ENCODE measurements at places on chromosomes 1 and 21.

- DNase-seq: no peak
Observed at GRCh38 chr1:186102107-186102506, 272.9 kb downstream of the TPR start.

DNA sequence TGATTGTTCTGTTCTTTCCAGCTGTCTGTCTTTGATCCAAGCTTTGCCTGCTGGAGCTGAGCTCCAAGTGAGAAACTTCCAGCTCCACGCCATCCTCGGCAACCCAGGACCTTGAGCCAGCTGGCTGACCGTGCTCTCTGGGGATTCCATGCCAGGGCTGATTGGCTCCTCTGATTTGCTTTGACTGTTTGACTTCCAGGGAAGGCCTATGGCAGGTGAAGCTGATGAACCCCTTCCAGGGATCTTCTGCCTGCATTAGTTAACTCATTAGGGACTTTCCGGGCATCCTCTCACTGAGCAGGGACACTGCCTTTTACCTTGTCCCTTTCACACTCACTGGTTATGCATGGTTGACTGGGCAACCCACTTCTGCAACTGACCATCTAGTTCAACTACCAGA, 406.1 kb downstream of the RPS6KC1 start:
- DNase-seq: no peak

DNA sequence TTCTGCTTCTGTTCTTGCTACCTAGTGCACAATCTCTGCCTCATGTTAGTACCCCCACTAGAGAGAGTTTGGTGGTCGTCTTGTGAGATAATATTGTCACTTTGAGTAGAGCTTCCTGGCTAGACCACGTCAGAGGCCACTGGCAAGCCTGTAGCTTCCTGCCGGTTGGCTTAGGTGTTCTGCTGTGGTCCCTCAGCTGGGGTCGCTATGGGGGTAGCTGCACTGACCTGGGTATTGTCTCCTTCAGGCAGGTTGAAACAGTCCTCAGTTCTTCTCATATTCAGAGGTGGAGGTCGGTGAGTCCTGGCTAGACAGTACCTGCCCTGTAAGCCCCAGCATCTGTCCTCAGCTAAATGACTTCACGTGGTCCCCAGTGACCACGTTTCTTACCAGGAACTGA, 86.2 kb downstream of the C1orf94 start:
- no peak for DNase-seq

GRCh38 chr1:116574581-116575291, 3.9 kb upstream of the CD58 start:
- peak; percentile 45 for DNase-seq

DNA sequence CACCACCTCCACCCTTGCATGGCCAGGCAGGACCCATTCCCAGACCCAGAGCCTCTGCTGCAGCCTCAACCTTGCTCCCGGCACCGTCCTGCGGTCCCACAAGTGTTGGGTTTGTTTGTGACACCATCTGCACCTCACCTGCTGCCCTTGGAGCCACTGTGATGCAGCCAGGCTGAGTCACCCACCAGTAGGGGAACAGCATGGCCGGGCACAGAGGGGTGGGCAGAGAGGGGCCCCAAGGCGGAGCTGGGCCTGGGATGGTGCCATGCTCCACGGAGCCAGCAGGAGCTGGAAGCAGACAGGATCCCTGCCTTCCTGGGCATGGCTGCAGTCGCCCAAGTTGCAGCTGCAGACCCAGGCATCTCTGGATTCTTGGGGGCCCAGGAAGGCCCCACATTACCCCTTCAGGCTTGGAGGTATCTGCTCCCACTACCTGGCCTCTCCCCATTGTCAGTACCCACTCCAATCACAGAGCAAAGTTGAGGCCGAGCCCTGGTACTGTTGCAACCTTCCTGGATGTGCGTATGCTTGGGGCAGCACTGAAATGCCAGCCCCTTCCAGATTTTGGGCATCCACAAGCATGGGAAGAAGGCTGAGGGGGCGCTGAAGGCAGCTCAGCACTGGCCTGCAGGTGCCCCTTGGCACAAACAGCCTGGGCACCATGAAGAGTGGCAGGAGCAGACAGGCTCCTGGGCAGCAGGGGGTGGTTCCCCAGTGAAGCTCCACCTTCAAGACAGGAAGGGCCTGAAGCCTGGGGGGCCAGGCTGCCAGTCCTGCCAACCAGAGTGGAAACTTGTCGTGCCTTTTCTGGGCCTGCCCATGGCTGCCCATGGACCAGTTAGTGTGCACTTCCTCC, 172.8 kb downstream of the MATN1 start:
- DNase-seq: peak; percentile 39

DNA sequence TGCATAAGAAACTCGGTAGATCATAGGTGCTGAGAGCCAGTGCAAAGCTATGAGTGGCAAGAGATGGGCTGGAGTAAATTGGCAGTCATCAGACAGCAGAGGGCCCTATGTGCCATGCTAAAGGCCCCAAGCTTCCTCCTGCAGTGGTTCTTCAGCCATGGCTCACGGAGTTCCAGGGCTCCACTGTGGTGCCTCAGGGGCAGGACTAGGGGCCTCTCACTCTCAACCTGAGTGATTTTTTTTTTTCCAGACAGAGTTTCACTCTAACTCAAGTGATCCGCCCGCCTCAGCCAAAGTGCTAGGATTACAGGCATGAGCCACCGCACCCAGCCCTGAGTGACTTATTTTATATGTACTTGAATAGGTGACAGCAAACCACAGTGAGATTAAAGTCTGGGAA, 10.4 kb upstream of the GJA8 start:
- DNase-seq: no peak

- DNase-seq: no peak
Observed at GRCh38 chr1:190849346-190849745, 371.7 kb upstream of the BRINP3 start.

GRCh38 chr1:75165264-75165663, 31.1 kb downstream of the LHX8 start:
- DNase-seq: no peak

- no peak for DNase-seq
Observed at GRCh38 chr1:21866707-21867043, 54.6 kb downstream of the LDLRAD2 start.

DNA sequence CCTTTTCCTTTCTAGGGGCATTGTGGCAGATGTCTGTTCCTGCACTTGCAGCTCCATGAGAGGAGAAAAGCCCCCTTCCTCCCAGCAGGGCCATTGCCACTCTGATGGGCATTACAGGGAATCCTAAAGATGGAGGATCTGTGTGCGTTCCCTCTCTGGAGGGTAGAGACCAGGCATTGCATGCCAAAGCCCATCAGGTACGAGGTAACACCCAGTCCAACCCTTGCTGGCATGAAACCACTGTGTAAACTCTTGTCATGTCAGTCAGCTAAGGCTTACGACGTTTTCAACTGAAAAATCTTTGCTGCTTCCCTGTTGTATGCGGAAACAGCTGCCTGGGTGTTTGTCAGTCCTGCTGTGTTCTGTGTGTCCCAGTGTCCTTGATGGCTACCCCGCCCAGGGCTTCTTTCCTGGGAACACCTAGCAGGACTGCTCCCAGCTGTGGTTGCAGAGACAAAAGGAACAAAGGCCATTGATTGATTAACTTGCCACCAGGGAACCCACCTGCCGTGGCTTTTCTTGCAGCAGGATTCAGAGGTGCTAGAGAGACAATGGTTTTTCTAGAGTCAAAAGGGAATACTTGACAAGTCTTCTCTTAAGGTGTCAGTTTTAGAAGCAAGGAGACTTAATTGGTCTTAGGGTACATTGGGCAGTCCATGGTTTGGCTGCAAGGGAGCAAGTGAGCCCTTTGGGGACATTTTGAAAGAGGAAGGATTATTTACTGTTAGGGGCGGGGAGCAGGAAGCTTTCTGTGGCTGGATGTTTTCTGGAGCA, 24.6 kb downstream of the B3GALT5 start:
- no peak for DNase-seq

- no peak for DNase-seq
Observed at GRCh38 chr1:222109836-222110235, 367.9 kb upstream of the DUSP10 start.
